ENCODE measurements at places on chromosomes 5 and 9.

GRCh38 chr5:27130587-27130986 is 92.2 kb upstream of the CDH9 start:
- no peak overlapping the region for H3K27ac ChIP-seq
- H3K4me1 ChIP-seq, result no peaks in the 10 kb centered on the region
- no peaks in the 10 kb centered on the region for H3K36me3 ChIP-seq
- no peaks in the 10 kb centered on the region for H3K27me3 ChIP-seq
- no peak for DNase-seq

DNA sequence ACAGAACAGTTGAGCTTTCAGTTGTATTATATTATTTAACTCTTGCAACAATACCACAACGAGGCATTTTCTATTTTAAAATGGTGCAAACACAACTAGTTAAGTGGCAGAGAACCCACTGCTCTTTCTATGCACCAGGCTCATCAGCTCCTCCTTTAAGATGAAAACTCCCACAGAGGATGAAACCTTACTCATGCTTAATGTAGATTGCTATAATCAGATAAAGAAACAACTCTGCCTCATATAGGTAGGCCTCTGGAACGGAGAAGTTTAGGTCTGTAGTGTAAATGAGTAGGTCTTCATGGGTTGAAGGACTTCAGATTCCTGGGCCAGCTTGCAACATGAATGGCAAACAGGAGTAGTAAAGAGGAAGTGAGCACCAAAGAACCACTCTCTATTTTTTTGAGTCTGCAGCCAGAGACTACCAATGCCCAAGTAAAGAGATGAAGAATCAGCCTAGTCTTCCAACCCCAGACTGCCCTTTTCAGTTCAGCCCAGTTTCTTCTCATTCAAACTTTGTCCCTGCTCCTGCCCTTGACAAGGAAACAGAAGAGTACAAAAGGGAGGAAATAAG is 33.9 kb downstream of the HACD4 start:
- H3K27me3 ChIP-seq, result no peaks in the 10 kb centered on the region
- H3K27ac ChIP-seq, result peak overlapping the region; percentile 77
- peaks cover 43% of the 10 kb centered on the region for H3K4me1 ChIP-seq
- no peak overlapping the region for H3K4me3 ChIP-seq
- DNase-seq, result peak; percentile 64

DNA sequence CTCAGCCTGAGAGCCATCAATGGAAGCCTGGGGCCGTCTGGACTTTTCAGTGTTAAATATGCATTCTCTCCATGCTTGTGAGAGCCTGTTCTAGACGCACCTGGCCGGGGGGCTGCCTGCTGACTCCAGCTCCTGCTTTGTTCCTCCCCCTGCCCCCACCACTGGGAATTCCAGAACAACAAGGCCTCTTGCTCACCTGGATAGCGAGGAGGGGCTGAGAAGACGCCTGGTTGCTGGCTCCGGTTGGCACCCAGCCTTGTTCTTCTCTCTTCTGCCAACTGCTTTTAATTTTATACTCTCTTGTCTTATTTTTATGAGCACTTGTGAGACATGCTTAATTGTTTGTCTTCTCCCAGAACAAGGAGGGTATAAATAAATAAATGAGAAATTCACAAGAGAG is 15.0 kb upstream of the RAPGEF1 start:
- H3K4me3 ChIP-seq, result no peak overlapping the region
- H3K27ac ChIP-seq, result no peak overlapping the region
- H3K4me1 ChIP-seq, result no peaks in the 10 kb centered on the region
- no peaks in the 10 kb centered on the region for H3K27me3 ChIP-seq
- H3K36me3 ChIP-seq, result no peaks in the 10 kb centered on the region
- DNase-seq, result no peak

- no peaks in the 10 kb centered on the region for H3K27me3 ChIP-seq
- H3K36me3 ChIP-seq, result no peaks in the 10 kb centered on the region
- peak; percentile 68 for DNase-seq
These were observed 249.0 kb downstream of the ARHGAP26 start for GRCh38 chr5:143019157-143019556.

- H3K4me1 ChIP-seq, result no peaks in the 10 kb centered on the region
- no peak overlapping the region for H3K4me3 ChIP-seq
- no peak for DNase-seq
- no peak overlapping the region for H3K27ac ChIP-seq
- no peaks in the 10 kb centered on the region for H3K27me3 ChIP-seq
- no peaks in the 10 kb centered on the region for H3K36me3 ChIP-seq
These were observed 20.1 kb upstream of the TMEM245 start for GRCh38 chr9:109139851-109140250.

- no peaks in the 10 kb centered on the region for H3K27me3 ChIP-seq
- no peak for DNase-seq
- H3K36me3 ChIP-seq, result no peaks in the 10 kb centered on the region
- no peaks in the 10 kb centered on the region for H3K4me1 ChIP-seq
- H3K4me3 ChIP-seq, result no peak overlapping the region
These were observed 522.9 kb upstream of the DAB2 start for GRCh38 chr5:39947657-39948056.

DNA sequence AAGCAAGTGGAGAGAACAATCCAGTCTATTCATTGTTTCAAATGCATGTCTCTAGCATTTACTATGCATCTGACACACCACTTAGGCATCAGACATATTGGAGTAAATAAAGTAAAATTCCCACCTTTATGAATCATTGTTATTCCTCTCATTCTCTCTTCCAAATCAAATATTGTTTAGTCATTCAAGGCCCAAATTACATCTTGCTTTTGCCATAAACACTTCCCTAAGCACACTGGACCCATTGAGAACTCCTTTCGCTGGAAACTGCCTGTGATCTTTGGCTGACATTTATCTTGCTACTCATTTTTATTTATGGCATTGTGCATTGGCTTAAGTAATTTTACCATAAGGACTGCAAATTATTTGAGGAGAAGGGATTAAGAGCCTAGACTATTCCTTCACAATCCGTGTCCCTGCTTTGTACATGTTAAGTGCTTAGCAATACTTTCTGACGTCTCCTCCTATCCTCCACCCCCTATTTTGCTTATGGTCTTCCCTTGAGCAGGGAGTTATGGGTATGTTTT is 7.4 kb downstream of the C5orf46 start:
- peaks cover 11% of the 10 kb centered on the region for H3K4me1 ChIP-seq
- DNase-seq, result no peak
- H3K4me3 ChIP-seq, result no peak overlapping the region
- H3K27ac ChIP-seq, result no peak overlapping the region

DNA sequence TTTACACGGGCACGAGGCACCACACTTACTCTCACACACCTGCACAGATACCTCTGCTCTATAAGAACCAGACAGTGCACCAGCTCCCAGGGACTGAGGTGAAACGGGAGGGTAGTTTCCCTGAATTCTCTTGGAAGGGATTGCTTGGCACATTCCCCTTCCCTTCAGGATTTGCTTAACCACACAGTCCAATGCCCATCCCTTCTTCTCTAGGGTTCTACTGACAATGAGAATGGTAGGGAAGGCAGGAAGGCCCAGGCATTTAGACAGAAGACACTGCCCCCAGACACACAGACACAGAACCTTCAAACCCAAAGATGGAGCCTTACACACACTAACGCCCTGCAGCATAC is 704 bp upstream of the LHX6 start:
- H3K36me3 ChIP-seq, result no peaks in the 10 kb centered on the region
- H3K27me3 ChIP-seq, result no peaks in the 10 kb centered on the region
- DNase-seq, result no peak

DNA sequence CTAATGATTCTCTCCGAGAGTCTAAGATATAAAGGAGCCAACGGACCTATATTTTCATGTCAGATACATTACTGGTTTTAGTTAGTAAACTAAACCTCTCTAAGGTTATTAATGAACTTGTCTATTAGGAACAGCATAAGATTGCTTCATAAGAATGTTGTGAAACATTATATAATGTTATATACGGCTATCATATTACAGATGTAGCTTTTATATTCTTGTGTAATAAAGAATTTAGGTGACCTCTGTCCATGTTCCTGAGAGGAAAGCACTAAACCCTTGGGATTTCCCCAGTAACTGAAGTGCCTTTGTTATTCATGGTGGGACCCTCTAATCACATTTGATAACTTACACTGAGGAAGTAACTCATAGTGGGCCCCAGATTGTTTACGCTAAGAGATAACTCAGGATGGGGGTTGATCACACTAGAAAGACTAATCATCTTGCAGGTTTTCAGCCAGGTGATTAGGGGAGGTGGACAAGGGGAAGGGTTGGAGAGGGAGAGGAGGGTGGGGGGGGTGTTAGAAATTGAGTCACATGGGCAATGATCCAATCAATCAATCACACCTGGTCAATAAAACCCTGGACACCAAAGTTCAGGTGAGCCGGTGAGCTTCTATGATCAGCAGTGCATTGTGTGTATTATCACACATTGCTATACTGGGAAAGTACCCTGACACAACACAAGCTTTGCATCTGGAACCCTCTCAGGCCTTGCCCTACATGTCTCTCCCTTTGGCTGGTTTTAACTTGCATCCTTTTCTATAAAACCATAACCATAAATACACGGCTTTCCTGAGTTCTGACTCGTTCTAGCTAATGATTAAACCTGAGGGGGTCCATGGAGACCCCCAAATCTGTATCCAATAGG is 25.8 kb downstream of the ECPAS start:
- no peak for DNase-seq
- no peaks in the 10 kb centered on the region for H3K27me3 ChIP-seq
- no peak overlapping the region for H3K4me3 ChIP-seq
- H3K36me3 ChIP-seq, result peaks cover 8% of the 10 kb centered on the region

GRCh38 chr9:115035841-115036612 is 81.9 kb downstream of the TNC start:
- no peaks in the 10 kb centered on the region for H3K27me3 ChIP-seq
- H3K4me1 ChIP-seq, result no peaks in the 10 kb centered on the region
- DNase-seq, result peak; percentile 47
- H3K36me3 ChIP-seq, result no peaks in the 10 kb centered on the region
- H3K4me3 ChIP-seq, result no peak overlapping the region
- no peak overlapping the region for H3K27ac ChIP-seq

- no peaks in the 10 kb centered on the region for H3K27me3 ChIP-seq
- no peaks in the 10 kb centered on the region for H3K36me3 ChIP-seq
- H3K27ac ChIP-seq, result no peak overlapping the region
- no peaks in the 10 kb centered on the region for H3K4me1 ChIP-seq
These were observed 315.5 kb downstream of the ADGRV1 start for GRCh38 chr5:90874066-90874465.

GRCh38 chr5:175663186-175664184 is 5.6 kb downstream of the HRH2 start:
- no peaks in the 10 kb centered on the region for H3K36me3 ChIP-seq
- no peak overlapping the region for H3K27ac ChIP-seq
- H3K4me1 ChIP-seq, result no peaks in the 10 kb centered on the region
- no peaks in the 10 kb centered on the region for H3K27me3 ChIP-seq

- no peaks in the 10 kb centered on the region for H3K4me1 ChIP-seq
- no peak overlapping the region for H3K4me3 ChIP-seq
- no peaks in the 10 kb centered on the region for H3K27me3 ChIP-seq
- no peaks in the 10 kb centered on the region for H3K36me3 ChIP-seq
- no peak for DNase-seq
These were observed 52.9 kb downstream of the ZNF462 start for GRCh38 chr9:106915851-106916250.

- H3K36me3 ChIP-seq, result no peaks in the 10 kb centered on the region
- no peak overlapping the region for H3K4me3 ChIP-seq
- no peak overlapping the region for H3K27ac ChIP-seq
- no peak for DNase-seq
- no peaks in the 10 kb centered on the region for H3K27me3 ChIP-seq
These were observed 6.2 kb upstream of the HAVCR2 start for GRCh38 chr5:157115012-157115411.

DNA sequence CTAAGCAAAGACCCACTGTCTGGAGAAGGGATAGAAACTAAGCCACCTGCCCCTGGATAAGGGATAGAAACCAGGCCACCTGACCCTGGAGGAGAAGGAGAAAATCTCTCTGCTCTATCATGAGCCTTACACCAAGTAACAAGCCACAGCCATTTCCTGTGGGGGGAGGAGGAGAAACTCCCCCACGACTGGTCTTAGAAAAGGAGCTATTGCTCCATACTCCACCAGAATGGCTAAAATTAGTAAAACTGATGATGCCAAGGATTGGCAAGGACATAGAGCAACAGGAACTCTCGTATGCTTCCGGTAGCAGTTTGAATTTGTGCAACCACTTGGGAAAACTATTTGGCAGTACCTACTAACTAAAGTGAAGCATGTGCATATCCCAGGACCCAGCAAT is 70.8 kb downstream of the ACTL7B start:
- no peak overlapping the region for H3K4me3 ChIP-seq
- DNase-seq, result no peak
- H3K27ac ChIP-seq, result no peak overlapping the region
- no peaks in the 10 kb centered on the region for H3K4me1 ChIP-seq
- no peaks in the 10 kb centered on the region for H3K36me3 ChIP-seq
- H3K27me3 ChIP-seq, result no peaks in the 10 kb centered on the region

DNA sequence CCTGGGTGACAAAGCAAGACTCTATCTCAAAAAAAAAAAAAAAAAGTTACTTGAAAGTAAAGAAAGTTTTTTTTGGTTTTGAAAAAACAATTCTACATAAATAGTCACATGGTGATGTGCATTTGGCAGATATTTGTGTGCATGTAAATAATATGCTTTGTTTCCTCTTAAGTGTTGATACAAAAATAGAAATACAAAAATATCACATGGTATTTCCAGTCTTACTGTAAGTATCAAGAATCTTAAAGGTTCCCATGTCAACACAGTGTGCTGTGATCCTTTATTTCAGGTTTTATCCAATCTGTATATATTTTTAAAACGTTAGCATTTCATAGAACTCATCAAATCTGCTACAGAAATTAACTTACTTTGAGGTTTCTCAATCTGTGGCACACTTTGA is 521.9 kb downstream of the TLE4 start:
- H3K36me3 ChIP-seq, result no peaks in the 10 kb centered on the region
- H3K27me3 ChIP-seq, result no peaks in the 10 kb centered on the region
- no peak overlapping the region for H3K27ac ChIP-seq
- no peak overlapping the region for H3K4me3 ChIP-seq
- no peaks in the 10 kb centered on the region for H3K4me1 ChIP-seq

- no peak for DNase-seq
- H3K27ac ChIP-seq, result no peak overlapping the region
- H3K4me3 ChIP-seq, result no peak overlapping the region
These were observed 475.7 kb downstream of the ENC1 start for GRCh38 chr5:74164725-74165235.

DNA sequence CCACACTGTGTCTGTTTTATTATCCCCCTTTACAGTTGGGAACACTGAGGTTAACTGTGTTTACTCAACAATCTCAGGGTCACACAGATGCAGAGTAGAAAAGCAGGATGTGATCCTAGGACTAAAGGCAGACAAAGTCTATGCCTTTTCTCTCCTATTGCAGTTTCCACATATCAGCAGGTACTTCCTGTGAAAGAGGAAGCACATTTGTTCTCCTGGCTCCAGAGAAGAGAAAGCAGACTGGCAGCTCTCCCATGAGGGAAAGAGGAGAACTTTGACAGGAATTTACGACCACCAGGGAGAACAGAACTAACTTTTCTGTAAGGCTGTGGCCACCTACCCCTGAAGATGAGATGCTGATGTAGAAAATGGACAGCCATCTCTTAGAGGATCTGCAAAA is 84.2 kb upstream of the TNC start:
- H3K4me3 ChIP-seq, result no peak overlapping the region
- H3K27ac ChIP-seq, result no peak overlapping the region
- H3K27me3 ChIP-seq, result no peaks in the 10 kb centered on the region
- DNase-seq, result no peak
- H3K36me3 ChIP-seq, result no peaks in the 10 kb centered on the region
- no peaks in the 10 kb centered on the region for H3K4me1 ChIP-seq

Measured in Karpas-422 (cell line).